ENCODE measurements at places on chromosomes 7 and 10. TPM values are rescaled to one million over a fixed set of nuclear protein-coding genes. Genes with fewer than 3 reads are reported as not detected.

AKR1C8 gene
- 0.07 TPM for total RNA-seq

MSMB gene
- not detected for total RNA-seq

CLDN4 gene
- 5.8 TPM for total RNA-seq

IFIT1 gene
- total RNA-seq, result 3.7 TPM

EIF5AL1 gene
- 2.1 TPM for total RNA-seq

BUD31 gene
- 132 TPM for total RNA-seq

FAM20C gene
- total RNA-seq, result 47.6 TPM

MYOZ1 gene
- total RNA-seq, result 0.05 TPM

TRDMT1 gene
- total RNA-seq, result 2.6 TPM

MINPP1 gene
- total RNA-seq, result 27.1 TPM

UCMA gene
- total RNA-seq, result not detected

Measured in A549 treated with dexamethasone at 1 μM for 4 hours (cell line).